ENCODE measurements at places on chromosomes 11 and 22.

GRCh38 chr11:110128161-110128560, 35.0 kb downstream of the ZC3H12C start:
- DNase-seq: no peak

DNA sequence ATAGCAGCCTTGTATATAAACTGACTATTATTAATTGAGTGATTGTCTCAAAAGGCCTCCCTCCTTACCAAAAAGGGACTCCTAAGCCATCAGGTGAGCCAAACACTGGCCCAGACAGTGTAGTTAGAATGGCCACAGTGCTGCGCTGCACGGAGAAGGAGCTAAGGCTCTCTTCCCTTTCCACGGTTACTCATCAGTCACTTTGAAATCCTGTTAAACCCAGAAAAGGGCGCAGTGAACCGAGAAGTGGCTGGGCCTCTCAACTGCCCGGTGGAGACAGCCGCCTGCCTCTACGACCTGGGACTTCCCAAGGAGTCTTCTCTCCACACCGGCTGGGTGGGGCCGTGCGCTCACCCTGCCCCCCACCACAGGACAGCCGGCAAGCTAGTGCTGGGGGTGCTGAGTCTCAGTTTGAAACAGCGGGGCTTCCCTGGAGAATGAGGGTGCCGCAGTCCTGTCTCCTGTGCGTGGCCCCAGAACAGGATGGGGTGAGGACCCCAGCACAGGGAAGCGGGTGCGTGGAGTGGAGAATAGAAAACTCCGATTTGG, 1.3 kb downstream of the MYH9 start:
- DNase-seq: no peak

DNA sequence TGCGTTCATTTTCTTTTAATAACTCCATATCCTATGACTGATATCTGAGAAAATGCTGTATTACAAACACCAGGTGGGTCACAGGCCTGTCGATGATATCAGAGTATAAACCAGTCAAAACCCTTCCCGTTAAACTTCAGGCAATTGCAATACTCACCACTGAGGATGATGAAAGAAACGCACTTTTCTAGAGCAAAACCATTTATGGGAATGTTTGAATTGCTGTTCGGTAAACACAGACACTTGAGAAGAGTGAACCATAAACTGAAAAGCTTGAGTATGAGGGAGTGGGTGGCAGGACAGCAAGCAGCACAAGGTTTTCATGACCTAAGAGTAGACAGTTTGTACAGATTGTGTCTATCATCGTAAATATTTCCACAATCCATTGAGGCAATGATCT, 139.8 kb upstream of the CEP126 start:
- DNase-seq: no peak

- DNase-seq: no peak
Observed at GRCh38 chr11:19398772-19399527, 158.2 kb upstream of the E2F8 start.

- DNase-seq: no peak
Observed at GRCh38 chr22:25852223-25852622, 110.2 kb downstream of the MYO18B start.

- DNase-seq: no peak
Observed at GRCh38 chr22:45672564-45673481, 1.2 kb downstream of the ATXN10 start.

DNA sequence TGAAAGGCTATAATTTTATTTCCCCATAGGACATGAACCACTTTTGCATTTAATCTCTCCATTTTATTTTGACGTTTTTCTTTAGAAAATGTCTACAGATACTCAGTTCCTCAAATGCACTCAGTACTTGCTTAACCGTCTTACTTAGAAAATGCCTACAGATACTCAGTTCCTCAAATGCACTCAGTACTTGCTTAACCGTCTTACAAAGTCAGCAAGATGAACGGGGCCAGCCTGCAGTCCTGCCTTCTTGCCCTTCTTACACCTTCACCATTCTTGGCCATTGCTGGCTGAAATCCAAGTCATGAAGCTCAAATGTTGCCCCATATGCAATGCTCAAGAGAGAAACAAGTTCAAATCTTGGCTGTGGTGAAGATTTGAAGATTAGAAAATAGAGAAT, 34.1 kb downstream of the CSNK2A3 start:
- DNase-seq: no peak

DNA sequence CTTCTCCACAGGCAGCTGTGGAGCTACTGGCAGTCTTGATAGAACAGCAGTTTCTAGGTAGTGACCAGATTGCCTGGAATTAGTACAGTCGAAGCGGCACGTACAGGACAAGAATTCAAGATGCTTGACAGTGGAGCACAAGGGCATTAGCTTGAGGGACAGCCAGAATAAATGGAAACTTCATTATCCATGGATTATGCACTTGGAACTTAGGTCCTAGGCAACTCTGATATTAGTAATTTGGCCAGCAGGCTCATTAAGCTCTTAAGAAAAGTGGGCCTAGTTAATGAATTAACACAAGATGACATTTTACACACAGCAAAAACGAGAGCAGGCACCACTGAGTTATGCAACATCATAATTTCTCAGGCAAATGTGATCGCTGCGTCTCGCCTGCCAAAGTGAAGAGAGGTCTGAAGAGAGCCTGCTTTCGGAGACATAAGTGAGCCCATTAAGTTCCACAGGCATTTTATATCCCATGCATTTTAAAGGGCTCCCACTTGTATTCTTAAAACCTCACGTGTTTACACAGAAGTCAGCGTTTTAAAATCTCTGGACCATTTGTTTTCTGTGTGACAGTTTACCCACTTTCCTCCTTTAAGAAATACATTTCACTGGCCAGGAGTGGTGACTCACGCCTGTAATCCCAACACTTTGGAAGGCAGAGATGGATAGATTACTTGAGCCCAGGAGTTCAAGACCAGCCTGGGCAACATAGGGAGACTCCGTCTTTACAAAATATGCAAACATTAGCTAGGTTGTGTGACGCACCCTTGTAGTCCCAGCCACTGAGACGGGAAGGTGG, 66.2 kb downstream of the COMMD9 start:
- no peak for DNase-seq

GRCh38 chr22:49812838-49813237, 14.8 kb downstream of the BRD1 start:
- DNase-seq: no peak

GRCh38 chr11:16807306-16807705, 68.9 kb downstream of the C11orf58 start:
- no peak for DNase-seq

- DNase-seq: no peak
Observed at GRCh38 chr11:56331861-56332491, 13.9 kb upstream of the OR8K1 start.

DNA sequence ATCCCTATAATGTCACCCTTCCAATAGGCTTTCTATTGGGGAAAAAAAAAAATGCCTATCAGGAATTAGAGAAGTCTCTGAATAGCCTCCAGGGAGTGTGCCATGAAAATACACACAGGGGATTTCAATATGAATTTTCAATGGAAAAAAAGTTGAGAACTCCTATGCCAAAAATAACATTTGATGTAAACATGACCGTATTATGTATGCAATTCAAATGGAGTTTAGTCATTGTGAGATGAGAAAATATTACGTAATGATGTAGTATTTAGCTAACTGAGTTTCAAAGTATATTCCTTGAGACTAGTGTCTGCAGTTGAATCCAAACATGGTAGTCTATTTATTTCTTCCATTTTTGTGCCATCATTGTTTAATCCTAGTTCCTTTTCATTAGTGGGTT, 182.3 kb downstream of the BLID start:
- no peak for DNase-seq

GRCh38 chr11:16526947-16527346, 170.6 kb upstream of the SOX6 start:
- no peak for DNase-seq

DNA sequence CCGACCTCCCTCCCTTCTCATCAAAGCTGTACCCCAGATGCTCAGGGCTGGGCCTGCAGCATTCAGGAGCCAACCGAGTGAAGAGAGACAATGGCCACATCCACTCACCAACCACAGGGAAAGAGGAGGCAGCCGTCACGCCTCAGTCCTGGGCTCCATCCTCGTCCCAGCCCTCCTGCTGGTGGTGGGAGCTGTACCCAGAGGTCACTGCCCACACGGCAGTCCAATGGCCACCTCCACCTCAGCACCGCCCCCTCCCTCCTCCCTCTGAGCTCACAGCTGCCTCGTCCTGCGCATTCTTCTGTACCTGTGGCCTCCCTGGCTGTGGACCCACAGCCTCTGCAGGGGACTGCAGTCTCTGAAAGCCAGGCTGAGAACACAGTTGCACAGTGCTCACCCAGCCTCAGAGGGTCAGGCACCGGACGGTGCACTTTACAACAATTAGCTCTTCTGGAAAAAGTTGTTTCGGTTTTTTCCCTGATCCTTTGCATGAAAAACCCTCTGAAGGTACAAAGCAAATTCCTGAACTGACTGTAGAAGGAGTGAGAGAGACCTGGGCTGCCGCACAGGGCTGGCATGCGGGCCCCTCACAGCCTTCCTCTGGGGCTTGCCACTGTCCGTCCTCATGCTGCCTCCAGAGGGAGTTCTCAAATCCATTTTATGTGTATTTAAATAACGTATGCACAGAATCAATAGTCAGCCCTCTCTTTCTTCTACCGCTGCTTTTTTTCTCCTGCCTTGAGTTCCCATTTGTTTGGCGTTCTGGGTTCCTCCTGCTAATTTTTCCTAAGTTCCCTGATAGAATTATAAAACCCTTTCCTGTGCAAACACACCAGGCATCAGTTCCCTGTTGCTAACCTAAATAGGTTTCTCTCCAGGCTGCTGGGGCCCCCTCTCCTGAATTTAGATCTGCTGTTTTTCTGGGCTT, 52.7 kb downstream of the PHF21B start:
- DNase-seq: no peak

DNA sequence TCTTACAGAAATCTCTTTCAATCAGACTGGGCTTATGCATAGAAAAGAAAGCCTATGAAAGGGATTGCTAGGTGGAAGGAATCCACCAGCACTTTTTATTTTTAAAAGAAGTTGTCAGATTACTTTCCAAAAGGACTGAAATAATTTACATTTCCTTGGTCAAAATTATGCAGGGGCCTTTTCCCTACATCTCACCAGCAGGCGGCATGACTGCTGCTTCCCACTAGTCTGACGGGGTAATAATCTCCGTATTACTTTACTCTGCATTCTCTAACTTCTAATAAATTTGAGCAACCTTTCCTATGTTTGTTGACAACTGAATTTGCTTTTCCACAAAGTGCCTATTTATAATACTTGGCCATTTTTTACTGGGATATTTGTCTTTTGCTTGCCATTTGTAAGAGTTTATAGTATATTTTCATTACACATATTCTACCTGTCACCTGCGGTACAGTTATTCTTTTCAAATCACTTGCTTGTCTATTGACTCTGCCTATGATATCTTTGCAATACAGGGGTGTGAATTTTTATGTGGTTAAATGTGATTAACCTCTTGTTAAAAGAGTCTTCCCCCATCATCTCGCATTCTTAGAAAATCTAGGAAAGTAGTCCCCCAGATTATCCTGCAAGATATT, 51.9 kb upstream of the USP47 start:
- DNase-seq: no peak

- DNase-seq: no peak
Observed at GRCh38 chr22:33573479-33573878, 346.8 kb downstream of the LARGE1 start.

DNA sequence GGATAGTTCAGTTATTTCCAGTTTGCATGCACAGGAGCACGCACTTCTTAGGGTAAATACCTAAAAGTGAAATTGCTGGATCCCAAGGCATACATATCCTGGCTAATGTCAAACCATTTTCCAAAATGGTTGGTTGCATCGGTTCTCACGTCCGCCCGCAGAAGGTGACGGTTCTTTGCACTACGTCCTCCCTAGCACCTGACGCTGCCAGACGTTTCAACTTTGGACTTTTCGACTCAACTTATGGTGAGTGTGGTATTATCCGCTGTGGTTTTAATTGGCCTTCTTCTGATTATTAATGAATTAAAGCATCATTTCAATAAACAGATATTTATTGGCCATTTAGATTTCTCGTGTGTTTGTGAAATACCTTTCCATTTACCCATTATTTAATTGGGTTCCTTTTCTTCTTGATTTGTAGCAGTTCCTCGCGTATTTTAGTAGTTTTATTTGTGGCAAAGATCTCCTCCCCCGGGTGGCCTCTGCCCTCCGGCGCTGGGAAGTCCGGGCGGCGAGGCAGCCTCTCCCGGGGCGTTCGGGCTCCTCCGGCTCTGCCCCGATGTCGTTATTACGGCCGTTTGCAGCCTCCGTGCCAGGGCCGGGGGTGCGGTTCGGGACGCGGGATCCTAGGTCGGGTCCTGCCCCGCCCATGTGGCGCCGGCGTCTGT, at the start of gene JHY:
TSS of gene JHY (plus strand) at position 571 of the 668 bp plus-strand sequence. CDS start 3,091 bp downstream, outside the sequence.
- peak; percentile 17 for DNase-seq

DNA sequence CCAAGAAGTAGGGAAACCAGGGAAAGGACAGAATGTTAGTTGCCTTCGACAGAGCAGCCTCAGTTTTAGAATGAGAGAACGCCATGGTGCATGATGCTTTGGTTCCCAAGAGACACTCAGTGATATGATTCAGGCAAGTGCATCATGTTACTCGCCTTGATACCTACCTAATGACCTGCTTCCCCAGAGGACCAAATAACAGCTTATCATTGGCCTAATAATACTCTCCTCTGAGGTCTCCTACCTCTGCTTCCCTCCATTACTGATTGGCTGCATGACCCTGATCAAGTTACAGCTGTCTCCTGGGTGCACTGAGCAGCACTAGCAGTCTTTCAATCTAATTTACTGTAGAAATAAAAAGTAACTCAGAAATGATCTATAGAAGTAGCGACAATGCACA, 979.7 kb upstream of the FAT3 start:
- no peak for DNase-seq

DNA sequence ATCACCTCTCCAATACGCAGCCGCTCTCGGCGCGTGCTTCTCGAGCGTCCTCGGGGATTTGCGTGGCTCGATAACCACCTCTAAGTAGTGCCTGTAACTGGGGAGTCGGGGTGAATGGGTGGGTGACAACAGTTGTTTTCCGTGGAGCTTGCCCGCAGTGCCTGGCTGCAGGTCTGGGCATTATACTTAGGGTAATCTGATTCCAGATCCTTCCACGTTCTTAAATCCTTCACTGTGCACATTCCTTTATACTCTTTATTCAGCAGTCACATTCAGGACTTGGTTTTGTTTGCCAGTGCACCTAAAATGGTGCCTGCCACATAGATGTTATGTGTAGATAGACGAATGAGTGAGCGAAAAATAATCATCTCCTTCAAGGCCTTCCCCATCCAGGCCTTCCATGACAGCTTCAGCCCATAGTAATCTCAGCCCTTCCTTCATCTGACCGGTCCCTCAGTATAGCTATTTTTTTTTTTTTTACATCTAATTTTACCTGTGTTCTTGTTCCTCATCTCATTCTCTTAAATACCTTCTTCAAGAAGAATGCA, 602 bp downstream of the NAT10 start:
- no peak for DNase-seq

GRCh38 chr22:28466399-28466798, 213.2 kb downstream of the TTC28 start:
- no peak for DNase-seq

GRCh38 chr11:5679811-5680210, 5.1 kb downstream of the TRIM5 start:
- DNase-seq: no peak

GRCh38 chr22:49366437-49366836, 461.2 kb downstream of the BRD1 start:
- DNase-seq: no peak

Measured in activated CD4-positive, alpha-beta T cell treated with anti-CD3 and anti-CD28 coated beads, Interleukin-2, amount 50 U/mL, for 24 hours (primary cell).